ENCODE measurements at places on chromosomes 2 and 18.

DNA sequence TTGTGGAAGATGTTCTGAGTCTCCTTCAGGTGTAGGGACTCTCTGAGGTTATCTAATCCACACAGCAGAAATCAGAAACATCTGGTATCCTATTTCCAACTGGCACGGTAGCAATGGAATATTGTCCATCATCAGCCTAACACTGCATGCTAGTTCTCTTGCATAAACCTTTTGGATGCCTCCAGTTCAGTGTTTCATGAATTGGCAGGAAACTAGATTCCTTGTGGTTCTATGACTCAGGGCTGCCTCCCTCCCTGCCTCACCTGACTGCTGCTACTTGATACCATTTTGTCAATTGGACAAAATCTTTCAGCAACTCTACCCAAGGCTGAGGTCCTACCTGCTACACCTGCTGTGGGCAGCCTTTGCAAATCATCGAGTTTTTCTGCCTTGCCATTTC lies 130.9 kb downstream of the TPGS2 start:
- H3K27me3 ChIP-seq: no peaks in the 10 kb centered on the region
- no peak for DNase-seq
- no peak overlapping the region for H3K27ac ChIP-seq

GRCh38 chr2:68351997-68352396 lies 13.1 kb upstream of the PLEK start:
- no peaks in the 10 kb centered on the region for H3K4me1 ChIP-seq
- no peak for DNase-seq
- no peaks in the 10 kb centered on the region for H3K27me3 ChIP-seq
- H3K4me3 ChIP-seq: no peak overlapping the region
- no peaks in the 10 kb centered on the region for H3K36me3 ChIP-seq
- H3K27ac ChIP-seq: no peak overlapping the region

DNA sequence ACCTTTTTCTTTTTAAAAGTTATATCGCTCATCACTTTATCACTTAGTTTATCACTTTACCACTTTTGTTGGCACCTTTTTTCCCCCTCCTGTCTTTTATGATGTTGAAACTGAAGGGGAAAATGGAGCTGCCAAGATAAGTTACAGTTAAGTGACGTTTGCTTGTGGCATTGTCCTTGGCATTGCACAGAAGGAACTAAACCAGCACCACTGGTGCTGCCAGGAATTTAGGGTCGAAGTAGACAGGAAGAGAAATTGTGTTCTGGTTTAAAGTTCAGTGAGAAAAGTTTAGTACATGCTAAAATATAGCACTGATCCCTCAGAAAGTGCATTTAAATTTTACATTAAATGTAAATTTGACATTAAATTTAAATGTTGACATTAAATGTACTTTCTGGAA lies 49.9 kb downstream of the MYO1B start:
- no peak for DNase-seq
- H3K27me3 ChIP-seq: no peaks in the 10 kb centered on the region
- H3K27ac ChIP-seq: no peak overlapping the region
- no peaks in the 10 kb centered on the region for H3K4me1 ChIP-seq
- no peak overlapping the region for H3K4me3 ChIP-seq

DNA sequence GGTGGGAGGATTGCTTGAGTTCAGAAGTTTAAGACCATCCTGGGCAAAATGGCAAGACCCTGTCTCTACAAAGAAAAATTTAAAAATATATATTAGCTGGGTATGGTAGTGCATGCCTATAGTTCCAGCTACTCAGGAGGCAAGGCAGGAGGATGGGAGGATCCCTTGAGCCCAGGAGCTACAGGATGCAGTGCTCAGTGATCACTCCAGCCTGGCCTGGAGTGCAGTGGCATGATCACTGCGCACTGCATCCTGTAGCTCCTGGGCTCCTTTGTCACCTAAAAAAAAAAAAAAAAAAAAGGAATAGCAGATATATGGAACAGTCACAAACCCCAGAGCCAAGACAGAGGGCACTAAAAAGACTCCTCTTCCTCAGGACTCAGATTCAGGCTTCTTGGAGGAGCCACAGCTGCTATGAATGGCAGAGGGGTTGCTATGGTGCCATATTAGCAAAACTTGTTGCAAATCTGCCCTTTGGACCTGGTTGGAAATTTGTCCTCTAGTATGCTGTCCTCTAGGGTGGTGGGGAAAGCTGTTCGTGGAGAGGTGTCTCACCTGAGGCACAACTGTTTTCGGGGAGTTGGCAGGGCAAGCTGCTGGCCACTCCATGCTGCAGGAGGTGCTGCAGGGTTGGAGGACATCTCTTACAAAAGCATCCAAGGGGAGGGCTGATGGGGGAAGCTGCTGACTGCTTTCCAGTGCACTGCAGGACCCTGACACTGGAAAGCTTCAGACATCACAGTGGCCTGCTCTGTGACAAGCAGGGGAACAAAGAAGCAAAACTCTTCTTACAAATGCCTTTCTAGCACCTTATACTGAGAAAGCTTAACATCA lies 22.7 kb downstream of the CYP20A1 start:
- H3K4me1 ChIP-seq: no peaks in the 10 kb centered on the region
- no peak for DNase-seq
- H3K27ac ChIP-seq: no peak overlapping the region
- no peaks in the 10 kb centered on the region for H3K27me3 ChIP-seq
- H3K36me3 ChIP-seq: no peaks in the 10 kb centered on the region

DNA sequence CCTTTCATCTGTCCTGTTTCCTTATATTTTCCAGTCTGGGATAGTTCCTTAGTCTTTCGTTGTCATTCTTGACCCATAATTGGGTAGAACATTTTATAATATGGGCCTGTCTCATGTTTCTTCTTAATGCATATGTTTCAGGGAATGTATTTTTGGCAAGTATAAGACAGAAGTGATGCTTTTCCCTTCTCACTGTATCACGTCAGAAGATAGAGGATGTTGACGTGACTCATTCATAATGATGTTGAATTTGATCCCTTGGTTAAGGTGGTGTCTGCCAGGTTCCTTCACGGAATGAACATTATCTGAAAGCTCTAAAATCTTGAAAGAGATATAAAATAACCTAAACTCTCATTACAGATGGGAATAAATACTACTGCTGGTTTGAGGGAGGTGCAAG lies 18.8 kb downstream of the CDH7 start:
- H3K27ac ChIP-seq: no peak overlapping the region
- DNase-seq: no peak
- no peaks in the 10 kb centered on the region for H3K27me3 ChIP-seq

GRCh38 chr2:148391324-148391723 lies 253.2 kb upstream of the EPC2 start:
- no peak overlapping the region for H3K27ac ChIP-seq
- no peak overlapping the region for H3K4me3 ChIP-seq
- H3K4me1 ChIP-seq: no peaks in the 10 kb centered on the region

Measured in MM.1S (cell line).